ENCODE measurements at places on chromosomes 2 and 18.

DNA sequence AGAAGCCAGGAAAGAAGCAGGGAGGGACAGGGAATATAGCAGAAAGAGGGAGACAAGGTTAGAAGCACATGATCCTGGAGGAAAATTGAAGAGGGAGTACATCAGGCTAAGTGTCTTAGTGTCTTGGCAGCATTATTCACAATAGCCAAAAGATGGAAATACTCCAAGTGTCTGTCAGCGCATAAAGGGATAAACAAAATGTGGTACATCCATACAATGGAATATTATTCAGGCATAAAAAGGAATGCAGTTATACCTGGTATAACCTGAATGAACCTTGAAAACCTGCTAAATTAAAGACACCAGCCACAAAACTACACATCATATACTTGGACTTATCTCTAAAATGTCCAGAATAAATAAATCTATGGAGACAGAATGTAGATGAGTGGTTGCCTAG is 219.1 kb upstream of the PID1 start:
- no peak for DNase-seq

GRCh38 chr18:56661360-56662062 is 10.4 kb downstream of the WDR7 start:
- DNase-seq, result no peak

GRCh38 chr2:206958261-206958660 is 18.9 kb downstream of the CPO start:
- DNase-seq, result no peak

- no peak for DNase-seq
These were observed at the start of gene SLC19A3 for GRCh38 chr2:227717687-227718567. Gene SLC19A3 (minus strand): TSS chr2:227718028. CDS start chr2:227702318, 15,710 bp downstream.

DNA sequence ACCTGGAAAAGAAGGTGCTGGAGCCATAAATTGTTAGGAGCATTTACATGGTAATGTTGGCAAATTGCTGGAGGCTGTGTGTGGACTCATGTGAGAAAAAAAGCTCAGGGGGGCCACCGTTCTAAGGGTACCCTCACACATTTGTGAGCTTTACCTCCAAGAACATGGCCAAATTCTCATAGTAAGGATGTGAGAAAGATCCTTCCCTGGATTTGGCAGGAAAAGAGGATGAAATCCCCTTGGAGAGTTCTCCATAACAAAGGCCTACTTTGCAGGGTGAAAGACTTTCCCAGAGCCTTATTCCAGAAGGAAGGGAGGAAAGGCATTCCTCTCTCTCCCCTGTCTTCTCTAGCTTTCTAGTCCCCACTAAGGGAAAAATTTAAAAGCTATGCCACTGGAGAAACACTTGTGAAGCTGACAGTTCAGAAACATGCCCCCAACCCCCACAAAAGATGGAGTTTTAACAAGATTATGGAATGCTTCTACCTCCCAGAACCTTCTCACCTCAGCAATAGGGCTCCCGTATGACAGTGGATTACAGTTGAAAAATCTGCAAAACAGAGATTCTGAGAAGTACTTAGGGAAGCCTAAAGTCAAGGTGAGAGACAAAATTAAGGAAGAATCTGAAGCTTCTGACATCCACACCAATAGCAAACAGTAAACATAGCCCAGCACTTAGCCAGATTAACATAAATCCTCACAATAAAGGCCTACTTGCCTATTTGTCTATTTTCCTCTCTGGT is 20.2 kb upstream of the ERMN start:
- DNase-seq, result no peak

- DNase-seq, result no peak
These were observed 5.1 kb upstream of the MIB1 start for GRCh38 chr18:21735452-21736015.

- no peak for DNase-seq
These were observed 17.3 kb downstream of the C2orf42 start for GRCh38 chr2:70173520-70173919.

DNA sequence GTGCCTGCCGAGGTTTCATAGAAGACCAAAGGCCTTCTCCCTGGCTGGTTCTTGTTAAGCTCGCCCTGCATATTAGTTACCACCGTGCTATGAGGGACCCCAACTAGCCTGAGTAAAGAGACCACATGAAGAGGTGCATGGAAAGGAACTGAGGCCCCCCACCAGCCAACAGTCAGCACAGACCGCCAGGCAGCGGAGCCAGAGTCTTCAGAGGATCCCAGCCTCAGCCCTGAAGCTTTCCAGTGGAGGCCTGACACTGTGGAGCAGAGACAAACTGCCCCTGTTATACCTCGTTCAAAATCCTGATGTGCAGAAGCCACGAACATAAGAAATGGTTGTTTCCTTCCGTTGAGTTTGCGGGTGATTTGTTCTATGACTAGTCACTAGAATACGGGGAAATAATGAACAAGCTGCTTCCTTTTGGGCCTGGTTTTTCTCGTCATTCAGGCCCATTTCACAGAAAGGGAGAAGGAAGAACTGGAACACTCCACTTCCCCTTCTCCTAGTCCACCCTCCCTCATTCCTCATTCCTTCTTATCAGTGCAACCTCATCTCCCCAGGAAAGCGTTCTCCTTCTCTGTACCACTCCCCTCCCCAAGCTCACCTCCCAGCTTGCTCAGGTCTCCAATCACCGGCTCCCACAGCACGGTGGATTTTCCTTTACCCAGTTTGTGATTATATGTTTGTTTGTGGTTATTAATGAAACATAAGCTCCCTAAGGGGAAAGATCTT is 3.0 kb upstream of the GLI2 start:
- no peak for DNase-seq

- DNase-seq, result no peak
These were observed 8.3 kb downstream of the SULT6B1 start for GRCh38 chr2:37180006-37180639.

GRCh38 chr2:17171446-17172049 is 346.7 kb downstream of the RAD51AP2 start:
- no peak for DNase-seq

GRCh38 chr2:223723954-223724411 is 113.4 kb downstream of the AP1S3 start:
- no peak for DNase-seq

DNA sequence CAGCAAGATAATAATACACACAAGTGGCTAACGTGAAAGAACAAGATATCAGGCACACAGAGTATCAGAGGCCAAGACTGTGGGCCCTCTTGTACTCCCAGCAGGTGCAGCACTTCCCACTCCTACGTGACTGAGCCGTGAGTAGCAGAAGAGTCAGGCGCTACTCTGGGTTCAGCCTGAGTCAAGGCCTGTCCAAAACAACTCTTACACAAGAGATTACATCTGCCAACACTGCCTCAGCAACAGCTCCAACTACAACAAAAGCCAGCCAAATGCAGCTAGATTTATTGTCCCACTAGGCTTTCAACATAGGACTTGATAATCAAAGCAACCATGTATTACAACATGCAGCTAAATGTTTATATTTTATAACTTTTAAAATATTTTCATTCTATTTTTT is 56.2 kb downstream of the ITSN2 start:
- no peak for DNase-seq

DNA sequence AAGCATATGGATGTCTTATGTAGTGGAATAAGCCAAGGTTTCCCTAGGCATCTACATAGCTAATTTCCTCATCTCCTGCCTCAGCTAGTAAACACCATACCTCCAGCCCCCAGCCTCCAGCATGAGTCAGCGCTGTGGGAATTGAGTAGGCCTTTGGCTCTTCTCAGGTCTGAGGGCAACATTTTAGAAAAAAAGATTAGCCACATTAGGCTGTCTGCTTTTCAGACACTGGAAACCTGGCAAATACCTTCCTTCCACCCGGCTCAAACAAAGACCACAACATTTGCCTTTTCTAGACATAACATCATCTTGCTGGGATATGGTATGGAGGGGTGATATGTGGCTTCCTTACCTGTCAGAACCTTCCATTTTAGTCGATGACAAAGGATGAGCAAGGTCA is 6.1 kb upstream of the CCDC195 start:
- no peak for DNase-seq

DNA sequence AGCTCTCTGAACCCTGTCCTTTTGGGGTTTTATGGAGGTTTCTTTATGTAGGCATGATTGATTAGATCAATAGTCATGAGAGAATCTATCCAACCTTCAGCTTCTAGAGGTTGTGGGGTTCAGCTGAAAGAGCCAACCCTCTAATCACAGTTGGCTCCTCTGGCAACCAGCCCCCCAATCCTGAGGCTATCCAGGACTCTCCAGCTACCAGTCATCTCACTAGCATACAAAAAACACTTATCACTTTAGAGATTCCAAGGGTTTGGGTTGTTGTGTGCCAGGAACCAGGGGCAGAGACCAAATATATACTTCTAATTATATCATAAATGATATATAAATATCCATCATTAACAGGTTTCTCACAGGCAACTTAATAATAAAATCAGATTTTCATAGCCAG is 11.7 kb downstream of the WDPCP start:
- no peak for DNase-seq

DNA sequence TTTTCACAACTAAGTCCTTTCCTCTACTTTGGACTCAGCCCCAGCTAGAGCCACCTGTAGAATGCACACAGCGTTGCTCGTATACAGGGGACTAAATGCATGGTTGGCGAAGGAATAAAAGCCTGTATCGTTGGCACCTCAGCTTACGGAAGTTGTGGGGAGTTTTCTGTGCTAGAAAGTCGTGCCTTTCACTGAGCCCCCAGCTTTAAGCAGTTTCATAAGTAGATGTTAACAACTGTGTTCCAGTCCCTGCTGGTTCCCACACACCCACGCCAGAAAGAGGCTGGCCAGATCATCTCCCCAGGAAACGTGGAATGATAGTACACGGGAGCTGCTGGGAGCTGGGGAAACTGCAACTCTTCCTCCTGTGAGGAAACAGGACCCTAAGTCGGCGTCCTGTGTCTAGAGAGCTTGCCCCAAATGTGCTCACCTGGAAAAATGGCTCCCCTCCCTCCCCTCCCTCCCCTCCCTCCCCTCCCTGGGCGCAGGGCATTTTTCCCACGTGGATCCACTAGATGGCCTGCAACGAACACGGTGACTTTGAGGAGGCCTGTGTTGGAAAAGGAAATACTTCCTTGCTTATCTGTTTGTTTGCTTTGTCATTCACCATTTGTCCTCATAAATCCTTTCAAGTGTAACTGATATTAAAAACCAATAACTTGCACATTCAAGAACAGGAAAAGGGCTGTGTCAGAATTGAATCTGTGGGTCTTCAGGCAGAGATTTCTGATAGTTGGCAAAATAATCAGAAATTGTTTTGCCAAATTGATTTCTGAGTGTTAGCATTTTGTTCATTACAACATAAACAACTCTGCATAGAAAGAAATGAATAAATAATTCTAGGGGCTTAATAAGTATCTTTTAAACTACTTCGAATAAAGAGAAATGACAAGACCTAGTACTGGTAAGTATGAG is 43.9 kb upstream of the RFX8 start:
- DNase-seq, result no peak

GRCh38 chr2:40032650-40033319 is 253.7 kb upstream of the THUMPD2 start:
- no peak for DNase-seq

- no peak for DNase-seq
These were observed 32.8 kb downstream of the SLC66A2 start for GRCh38 chr18:79918615-79919011.

DNA sequence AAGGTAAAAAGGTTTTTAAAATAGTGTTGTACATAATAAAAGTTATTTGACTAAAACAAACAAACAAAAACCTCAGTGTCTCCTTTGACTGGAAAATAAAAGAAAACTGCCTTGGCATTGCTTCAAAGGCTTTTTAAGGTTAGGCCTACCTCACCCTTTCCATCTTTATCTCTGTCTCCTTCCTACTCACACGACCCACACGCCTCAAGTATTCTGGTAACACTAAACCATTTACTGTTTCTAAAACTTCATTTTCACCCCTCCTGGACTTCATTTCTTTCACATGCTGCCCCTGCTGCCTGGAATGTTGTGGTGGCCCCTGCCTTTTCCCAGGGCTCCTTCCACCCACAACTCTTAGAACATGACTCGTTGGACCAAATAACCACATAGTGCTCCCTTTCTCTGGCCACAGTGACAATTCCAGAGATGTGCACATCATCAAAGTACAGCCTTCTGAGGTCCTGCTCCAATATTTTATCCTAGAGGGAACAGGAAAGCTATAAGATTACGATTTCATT is 54.0 kb downstream of the ERBB4 start:
- DNase-seq, result no peak

DNA sequence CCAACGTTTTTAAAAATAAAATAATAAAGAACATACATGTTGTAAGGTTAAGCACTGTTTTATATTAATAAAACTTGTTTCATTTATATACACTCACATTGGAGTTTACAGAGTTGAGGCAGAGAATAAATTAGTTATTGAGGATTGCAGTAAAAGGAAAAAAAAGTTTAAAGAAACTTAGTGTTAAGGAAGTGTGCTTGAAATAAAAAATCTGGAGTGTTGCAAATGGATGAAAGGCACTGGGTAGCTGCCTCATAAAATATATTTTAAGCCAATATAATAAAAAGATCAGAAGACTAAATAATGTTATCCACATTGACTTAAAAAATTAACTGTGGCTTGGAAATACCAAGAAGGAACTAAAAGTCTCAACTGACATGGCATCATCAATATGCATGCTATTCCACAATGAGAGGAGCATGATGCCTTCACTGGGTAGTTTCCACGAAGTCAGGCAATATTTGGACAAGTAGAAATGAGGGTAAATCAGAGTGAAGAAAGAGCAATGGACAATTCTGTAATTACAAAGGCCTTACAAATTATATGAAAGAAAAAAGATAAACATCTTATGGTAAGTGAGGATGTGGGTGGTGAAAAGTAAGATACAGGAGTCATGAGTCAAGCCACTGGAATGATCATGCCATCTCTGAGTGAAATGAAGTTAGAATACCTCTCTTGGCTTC is 2.5 kb downstream of the GALNT3 start:
- no peak for DNase-seq

DNA sequence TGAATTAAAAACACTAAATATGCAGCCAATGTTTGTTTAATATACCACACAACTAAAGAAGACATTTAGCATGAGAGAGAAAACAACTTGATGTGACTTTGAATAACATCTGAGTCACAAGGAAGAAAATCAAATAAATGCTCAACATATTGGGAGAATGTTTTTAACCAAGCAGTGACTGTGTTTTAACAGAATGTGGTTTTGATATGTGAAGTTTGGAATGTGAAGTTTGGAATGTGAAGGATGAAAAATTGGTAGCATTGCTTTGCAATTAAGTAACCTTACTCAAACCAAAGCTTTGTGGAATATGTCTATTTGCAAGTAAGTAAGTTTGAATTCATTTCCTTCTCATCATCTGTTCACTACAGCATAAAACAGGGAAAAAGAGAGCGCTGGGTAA is 128.2 kb upstream of the DNAJC10 start:
- DNase-seq, result no peak
